ENCODE measurements at places on chromosomes 11 and 22. TPM values are rescaled to one million over a fixed set of nuclear protein-coding genes. Genes with fewer than 3 reads are reported as not detected.

ELFN2 gene
- 2.0 TPM for total RNA-seq

ABCC8 gene
- not detected for total RNA-seq

RAC2 gene
- 59.0 TPM for total RNA-seq

ARCN1 gene
- 135 TPM for total RNA-seq

APOL5 gene
- 0.69 TPM for total RNA-seq

RTCB gene
- total RNA-seq: 228 TPM

TSPAN18 gene
- total RNA-seq: 0.15 TPM

BET1L gene
- total RNA-seq: 9.3 TPM

RIBC2 gene
- total RNA-seq: 1.3 TPM

CELSR1 gene
- 2.9 TPM for total RNA-seq

DNA sequence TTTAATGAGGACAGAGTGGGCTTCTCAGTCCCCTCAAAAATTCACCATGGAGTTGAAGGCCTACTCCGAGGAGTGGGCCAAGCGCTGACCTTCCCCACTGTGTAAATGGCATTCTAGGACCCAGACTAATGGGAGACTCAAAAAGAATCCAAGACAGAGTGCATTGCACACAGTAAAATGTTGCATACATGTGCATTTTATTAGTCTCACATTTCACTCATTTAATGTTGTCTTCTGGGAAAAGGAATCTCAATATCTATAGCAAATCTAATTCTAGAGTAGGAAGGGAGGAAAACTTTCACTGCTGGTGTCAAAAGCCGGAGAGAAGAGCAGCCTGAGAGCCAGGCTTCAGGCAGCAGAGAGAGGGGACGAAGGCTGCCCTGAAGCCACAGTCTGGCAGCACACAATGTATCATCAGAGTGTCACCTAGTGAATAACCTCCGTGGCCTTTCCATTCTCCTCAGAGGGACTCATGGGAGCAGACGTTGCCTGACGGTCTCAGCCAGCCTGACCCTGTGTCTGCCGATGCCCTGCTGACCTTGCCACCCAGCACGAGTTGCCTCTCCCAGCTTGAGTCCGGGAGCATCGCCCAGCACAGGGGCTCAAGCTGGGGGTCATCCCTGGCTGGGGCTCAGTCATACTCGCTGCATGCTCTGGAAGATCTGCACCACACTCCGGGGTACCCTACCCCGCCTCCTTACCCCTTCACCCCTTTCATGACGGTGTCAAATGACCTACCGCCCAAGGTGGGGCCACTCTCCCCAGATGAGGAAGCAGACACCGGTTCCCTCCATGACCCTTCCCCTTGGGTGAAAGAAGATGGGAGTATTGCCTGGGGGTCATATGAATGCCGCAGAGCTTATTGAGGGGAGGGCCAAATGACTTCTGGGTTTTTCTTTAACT, 12.9 kb upstream of the POU2AF3 start:
- no peak for DNase-seq

DNA sequence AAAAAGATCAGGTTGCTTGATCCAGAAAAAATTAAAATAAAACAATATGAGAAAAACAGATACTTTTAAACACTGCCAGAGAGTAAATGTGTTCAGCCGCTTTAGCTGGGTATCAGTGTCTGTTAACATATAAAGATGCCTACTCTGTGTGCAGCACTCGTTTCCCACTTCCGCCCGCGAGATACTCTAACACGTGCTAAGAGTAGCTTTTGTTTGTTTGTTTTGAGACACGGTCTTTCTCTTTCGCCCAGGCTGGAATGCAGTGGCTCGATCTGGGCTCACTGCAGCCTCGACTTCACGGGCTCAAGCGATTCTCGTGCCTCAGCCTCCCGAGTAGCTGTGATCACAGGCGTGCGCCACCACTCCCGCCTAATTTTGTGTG, 531 bp upstream of the MEN1 start:
- DNase-seq: no peak

GRCh38 chr22:25364736-25365241, 145.3 kb downstream of the CRYBB2 start:
- no peak for DNase-seq

DNA sequence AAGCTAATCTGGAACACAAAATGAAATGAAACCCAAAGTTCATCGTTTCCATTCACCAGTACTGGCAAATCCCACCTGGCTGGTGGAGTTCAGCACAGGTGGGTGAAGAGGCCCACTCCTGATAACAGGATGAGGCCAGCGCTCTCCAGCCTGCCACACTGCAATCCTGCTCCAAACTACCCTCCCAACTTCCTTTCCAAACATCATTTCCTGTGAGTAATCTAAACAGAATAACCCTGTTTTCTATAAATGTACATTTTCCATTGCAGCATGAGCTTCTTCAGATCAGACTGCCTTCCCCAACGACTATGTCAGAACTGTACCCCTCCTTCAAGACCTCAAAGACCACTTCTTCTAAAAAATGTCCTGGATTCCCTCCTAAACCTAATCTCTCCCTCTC, 15.9 kb upstream of the NFRKB start:
- DNase-seq: peak; percentile 13

- no peak for DNase-seq
Measured at GRCh38 chr11:19193916-19194315, 7.9 kb downstream of the CSRP3 start.

DNA sequence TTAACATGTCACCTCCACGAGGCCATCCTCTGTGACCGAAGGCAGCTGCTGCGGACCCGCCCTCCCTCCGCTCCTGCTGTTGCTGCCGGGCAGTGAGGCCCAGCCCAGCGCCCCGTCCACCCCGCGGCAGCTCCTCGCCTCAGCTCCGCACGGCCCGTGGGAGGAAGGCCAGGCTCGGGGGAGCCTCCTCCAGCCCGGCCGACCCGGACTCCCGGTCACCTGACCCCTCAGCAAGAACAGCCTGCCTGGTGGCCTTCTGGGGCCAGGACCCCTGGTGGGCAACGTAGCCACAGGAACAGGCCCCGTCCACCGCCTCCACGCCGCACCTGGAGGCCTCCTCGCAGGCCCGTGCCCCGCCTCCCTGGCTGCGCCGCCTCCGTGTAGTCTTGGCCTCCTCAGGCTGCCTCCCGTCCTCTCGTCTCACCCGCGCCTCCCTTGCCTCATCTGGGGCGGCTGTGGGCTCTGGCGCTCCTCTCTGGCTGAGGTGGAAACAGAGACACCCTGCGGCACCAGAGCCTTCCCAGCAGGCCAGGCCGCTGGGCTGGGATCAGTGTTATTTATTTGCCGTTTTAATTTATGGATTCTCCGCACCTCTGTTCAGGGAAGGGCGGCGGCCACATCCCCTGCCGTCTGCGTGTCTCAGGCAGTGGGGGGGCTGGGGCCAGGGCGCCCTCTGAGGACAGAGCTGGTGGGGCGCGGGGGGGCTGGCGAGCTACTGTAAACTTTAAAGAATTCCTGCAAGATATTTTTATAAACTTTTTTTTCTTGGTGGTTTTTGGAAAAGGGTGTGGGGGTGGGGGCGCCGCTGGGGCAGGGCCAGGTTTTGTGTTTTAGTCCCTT, 25.4 kb downstream of the MOB2 start:
- peak; percentile 45 for DNase-seq

DNA sequence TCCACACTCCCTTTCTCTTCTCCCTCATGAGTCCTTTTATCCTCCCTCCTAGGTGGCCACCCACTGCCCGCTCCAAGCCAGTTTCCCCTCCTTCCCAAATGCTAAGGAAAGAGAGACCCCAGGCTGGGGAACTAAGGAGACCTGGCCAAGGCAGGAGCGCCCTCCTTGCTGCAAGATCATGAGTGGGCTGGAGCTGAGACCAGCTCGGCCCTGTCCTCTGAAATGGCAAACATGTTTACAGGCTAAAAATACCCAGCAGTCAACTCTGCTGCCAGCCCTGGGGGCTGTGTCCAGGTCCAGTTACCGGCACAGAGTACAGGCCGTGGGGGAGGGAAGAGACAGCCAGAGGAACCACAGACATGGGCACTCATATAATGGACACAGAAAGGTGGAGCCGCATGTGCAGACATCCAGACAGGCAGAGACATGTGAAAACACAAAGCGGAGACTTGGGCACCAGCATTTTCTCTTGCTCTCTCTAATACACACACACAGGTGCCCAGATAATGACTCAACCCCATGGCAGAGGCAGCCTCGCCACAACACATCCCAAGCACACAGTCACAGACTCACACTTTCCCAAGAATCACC, 1.2 kb upstream of the AHNAK start:
- peak; percentile 55 for DNase-seq

DNA sequence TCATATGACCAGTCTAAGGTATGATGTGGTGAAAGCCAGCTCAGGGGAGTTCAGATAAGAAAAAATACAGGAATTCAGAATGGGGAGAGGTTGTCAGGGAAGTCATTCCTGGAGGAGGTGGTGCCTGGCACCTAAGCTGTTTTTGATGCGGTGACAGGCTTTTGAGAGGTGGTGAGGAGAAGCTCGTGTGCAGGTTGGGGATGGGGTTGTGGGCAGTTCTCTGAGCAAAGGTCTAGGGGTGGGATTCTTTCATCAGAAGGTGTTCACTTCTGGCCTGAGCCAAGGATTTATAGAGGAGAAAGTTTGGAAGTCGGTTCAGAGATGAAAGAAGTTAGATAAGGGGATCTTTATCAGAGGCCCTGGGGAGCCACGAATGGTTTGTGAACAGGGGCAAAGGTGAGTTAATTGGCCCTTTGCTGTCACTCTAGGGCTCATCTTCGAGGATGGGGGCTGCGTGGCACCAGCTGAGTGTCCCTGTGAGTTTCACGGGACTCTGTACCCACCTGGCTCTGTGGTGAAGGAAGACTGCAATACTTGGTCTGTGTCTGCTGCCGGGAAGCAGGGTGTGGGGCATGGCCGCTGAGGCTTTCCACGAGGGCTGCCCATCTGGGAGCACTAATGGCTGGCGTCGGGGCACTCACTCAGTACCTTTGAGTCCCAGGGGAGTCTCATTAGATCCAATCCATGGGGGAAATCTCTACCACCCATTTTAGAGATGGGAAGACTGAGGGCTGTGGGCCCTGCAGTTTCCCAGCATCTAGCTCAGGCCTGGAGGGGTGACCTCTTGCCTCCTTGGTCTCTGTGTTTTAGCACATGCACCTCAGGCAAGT, 13.4 kb downstream of the OTOG start:
- DNase-seq: no peak

DNA sequence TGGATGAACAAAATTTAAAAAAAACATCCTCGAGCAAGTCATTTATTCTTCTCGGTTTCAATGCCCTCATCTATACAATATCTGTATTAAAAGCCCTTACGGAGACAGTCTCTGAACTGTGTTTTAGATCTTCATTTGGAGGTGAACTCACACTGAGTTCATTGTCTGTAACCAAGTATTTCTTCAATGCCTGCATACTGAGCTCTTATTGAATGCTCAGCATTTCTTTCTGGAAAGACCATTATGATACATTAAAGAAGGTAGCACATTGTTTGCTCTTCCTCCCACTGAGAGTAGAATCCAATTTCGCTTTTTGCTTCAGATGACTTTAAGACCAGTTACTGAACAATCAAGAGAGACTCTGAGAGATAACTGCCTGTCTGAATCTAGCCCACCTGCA, 1.7 kb upstream of the ANO3 start:
- DNase-seq: no peak

GRCh38 chr11:128852327-128853023, 14.6 kb downstream of the KCNJ1 start:
- no peak for DNase-seq

- no peak for DNase-seq
Measured at GRCh38 chr11:124026498-124026897, at the start of gene OR10G8. OR10G8 (plus strand) TSS chr11:124026798; CDS start chr11:124029623, 2,825 bp downstream.

DNA sequence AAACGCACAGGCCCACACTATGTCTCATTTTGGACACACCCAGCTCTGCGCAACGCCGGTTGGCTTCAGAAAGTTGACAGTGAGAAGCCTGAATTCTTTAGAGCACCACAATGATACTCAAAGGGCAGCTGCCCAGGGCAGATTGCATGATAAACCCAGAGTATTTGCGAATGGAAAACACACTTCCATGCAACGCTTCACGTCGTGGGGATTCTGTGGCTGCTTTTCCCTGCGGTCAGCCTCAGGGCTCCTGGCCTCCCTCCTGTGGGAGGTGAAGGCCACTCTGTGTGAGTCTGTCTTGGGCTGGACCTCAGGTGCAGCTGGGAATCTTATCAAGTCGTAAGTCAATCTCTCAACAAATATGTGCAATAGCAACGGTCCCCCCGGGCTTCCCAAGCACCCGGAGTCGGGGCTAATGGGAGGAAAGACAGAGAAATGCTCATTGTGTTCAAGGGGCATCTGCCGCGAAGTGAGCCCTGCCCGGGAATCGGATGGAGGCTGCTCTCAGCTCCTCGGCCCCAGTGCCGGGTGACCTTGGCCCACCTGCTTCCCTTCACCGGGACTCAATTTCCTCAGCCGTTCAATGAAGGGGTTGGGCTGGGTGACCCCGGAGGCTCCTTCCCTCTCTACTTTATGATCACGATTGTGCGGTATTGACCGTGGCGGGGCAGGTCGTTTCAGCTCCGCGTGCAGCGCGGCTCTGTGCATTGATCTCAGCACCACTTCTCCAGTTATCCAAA, 623.6 kb downstream of the BRD1 start:
- no peak for DNase-seq

- DNase-seq: no peak
Measured at GRCh38 chr11:62770778-62771143, 435 bp upstream of the TAF6L start.

DNA sequence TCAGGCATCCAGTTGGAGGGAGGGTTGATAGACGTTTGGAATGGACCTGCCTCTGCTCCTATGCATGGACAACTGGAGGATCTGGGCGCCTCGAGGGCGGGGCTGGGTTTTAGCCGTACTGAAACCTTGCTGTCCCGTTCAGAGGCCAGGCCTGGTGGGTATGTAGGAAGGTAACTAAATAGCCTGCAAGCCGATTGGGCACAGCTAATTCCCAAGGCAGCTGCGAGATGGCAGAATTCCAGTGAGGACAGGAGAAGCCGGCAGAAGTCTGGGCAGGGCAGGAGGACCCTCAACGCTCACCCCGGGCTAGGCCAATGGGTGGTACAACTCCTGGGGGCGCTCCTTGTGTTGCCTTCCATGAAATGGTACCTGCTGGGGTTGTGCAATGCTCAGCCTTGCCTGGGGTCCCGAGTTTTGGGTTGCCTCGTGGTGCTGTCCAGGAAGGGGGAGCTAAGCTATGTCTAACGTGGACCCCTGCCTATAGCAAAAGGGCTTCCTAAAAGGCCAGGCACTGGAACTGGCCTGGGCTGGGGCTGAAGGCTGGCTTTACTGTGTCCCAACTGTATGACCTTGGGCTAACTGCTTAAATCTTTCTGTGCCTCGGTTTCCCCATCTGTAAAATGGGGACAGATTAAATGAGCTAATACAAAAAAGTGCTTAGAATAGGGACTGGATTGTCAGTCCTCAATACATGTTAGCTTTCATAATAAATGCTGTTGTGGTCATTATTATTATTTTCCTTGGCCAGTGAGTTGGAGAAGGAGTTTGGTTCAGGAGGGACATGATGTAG, 30.1 kb upstream of the CD82 start:
- DNase-seq: no peak

All from Daoy (cell line).